Liver (tissue), 10 donors: ENCODE measurements at places on chromosomes 11 and 22. TPM values are rescaled to one million over a fixed set of nuclear protein-coding genes. Genes with fewer than 3 reads are reported as not detected.
A peak's percentile ranks its signal among the peaks of the same experiment; 100 is the strongest.

Gene CCDC116
- 0.05 TPM for polyA plus RNA-seq

Gene FOSL1
- 0.20 TPM for polyA plus RNA-seq

Gene STK33
- polyA plus RNA-seq: 0.09 TPM

Gene BIRC3
- 1.9 TPM for polyA plus RNA-seq

Gene NRXN2
- polyA plus RNA-seq: 2.8 TPM

Gene APLNR
- 4.5 TPM for polyA plus RNA-seq

DNA sequence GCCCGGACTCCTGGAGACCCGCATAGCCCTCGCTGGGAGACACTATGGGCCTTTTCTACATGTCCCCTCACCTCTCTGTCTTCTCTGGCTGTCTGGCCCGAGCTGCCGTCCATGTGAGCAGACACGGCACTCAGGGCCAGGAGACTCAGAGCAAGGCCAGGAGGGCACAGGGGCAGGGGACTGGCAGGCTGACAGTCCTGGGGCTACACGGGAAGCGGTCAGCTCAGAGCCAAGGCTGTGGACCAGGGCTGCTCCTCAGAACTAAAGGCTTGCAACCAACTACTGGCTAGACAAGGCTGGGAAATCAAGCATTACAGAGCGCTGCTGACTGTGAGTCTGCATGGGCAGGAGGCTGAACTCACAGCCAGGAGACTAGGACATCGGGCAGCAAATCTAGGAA, 56.1 kb upstream of the CDON start:
- H3K36me3 ChIP-seq: no peaks in the 10 kb centered on the region
- H3K27ac ChIP-seq: no peak overlapping the region
- DNase-seq: no peak
- no peak overlapping the region for H3K4me3 ChIP-seq
- no peaks in the 10 kb centered on the region for H3K27me3 ChIP-seq

GRCh38 chr11:118497831-118498230, 29.4 kb upstream of the TTC36 start:
- DNase-seq: no peak
- H3K4me1 ChIP-seq: no peaks in the 10 kb centered on the region
- H3K4me3 ChIP-seq: no peak overlapping the region
- peaks cover 19% of the 10 kb centered on the region for H3K36me3 ChIP-seq
- H3K27me3 ChIP-seq: no peaks in the 10 kb centered on the region

DNA sequence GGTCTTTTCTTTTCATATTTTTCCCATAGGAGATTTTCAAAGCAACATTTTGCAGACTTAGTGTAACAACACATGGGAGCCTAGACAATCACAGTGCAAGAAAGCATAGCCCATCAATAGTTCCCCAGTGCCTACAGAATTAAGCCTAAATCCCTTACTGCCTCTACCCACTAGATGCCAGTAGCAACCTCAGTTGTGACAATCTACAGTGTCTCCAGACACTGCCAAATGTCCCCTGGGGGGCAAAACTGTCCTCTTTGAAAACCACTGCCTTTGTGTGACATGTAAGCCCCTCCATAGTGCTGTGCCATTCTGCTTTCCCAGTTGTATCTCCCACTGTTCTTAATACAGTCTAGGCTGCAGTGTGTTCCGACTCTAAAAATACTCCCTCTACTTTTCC, 1329.0 kb downstream of the LRRC4C start:
- peaks cover 3% of the 10 kb centered on the region for H3K27me3 ChIP-seq
- no peak overlapping the region for H3K4me3 ChIP-seq
- no peaks in the 10 kb centered on the region for H3K36me3 ChIP-seq
- DNase-seq: no peak
- no peak overlapping the region for H3K27ac ChIP-seq

- H3K4me1 ChIP-seq: peaks cover 18% of the 10 kb centered on the region
- no peak overlapping the region for H3K4me3 ChIP-seq
- peak overlapping the region; percentile 43 for H3K27ac ChIP-seq
- no peaks in the 10 kb centered on the region for H3K27me3 ChIP-seq
- H3K36me3 ChIP-seq: peaks cover 5% of the 10 kb centered on the region
Measured at GRCh38 chr11:77179048-77179447, 51.0 kb downstream of the MYO7A start.

DNA sequence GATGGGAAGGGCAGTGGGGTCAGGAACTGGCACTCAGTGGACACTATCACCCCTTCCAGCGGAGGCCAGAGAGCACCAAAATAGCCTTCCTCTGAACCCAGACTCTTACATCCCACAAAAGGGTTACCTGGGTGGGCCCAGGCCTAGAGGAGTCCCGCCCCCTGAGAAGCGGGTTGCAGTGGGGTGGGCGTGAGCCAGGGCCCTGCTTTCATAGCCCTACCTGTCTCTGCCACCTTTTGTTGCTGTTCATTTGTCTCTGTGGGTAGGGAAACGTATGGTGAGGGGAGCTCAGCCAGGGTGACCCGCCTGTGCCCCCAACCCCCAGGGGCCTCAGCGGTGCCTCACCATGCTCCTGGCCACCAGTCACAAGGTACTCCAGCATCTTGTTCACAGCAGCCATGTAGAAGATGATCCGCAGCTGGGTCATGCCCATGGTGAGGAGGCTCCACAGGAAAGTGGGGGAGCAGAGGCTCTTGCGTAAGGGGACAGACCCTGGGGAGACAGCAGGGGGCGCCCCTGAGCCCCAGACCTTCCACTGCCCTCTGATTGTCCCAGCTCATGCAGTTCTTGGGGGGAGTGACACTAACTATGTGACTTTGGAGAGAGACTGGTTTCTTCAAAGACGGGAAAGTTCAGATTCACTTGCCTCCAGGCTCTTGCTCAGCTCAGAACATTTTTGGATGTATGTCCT, 24.0 kb downstream of the SLC43A1 start:
- peaks cover 5% of the 10 kb centered on the region for H3K4me1 ChIP-seq
- DNase-seq: peak; percentile 77
- H3K36me3 ChIP-seq: peaks cover 48% of the 10 kb centered on the region
- H3K27ac ChIP-seq: no peak overlapping the region
- H3K4me3 ChIP-seq: no peak overlapping the region

- no peaks in the 10 kb centered on the region for H3K27me3 ChIP-seq
- H3K27ac ChIP-seq: peak overlapping the region; percentile 84
- peaks cover 16% of the 10 kb centered on the region for H3K36me3 ChIP-seq
- DNase-seq: peak; percentile 60
- H3K4me3 ChIP-seq: peak overlapping the region; percentile 72
Measured at GRCh38 chr22:29765905-29766631, 739 bp downstream of the ZMAT5 start.

- no peak overlapping the region for H3K4me3 ChIP-seq
- H3K27me3 ChIP-seq: no peaks in the 10 kb centered on the region
- no peaks in the 10 kb centered on the region for H3K4me1 ChIP-seq
- no peak overlapping the region for H3K27ac ChIP-seq
Measured at GRCh38 chr11:64597671-64598101, 6.7 kb downstream of the SLC22A12 start.

DNA sequence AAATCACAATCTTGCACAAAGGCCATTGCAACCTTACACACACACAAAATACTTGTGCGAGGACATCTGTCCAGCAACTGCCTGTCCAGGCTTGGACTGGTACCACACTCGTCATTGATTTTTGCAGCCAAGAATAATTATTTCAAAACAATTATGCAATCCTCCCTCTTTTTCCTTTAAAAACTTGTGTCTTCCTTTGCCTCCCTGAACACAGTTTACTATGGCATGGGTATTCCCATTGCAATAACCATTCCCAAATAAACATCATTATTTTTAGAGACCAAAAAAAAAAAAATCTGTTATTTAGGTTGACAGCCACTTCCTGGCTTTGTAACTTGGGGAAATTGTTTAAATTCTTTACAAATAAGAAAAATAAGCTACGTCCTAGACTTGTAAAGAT, 54.0 kb downstream of the C11orf91 start:
- no peaks in the 10 kb centered on the region for H3K4me1 ChIP-seq
- H3K36me3 ChIP-seq: no peaks in the 10 kb centered on the region
- no peak overlapping the region for H3K27ac ChIP-seq
- no peak for DNase-seq
- no peak overlapping the region for H3K4me3 ChIP-seq

GRCh38 chr11:55342901-55343300, at the start of gene OR4A16:
TSS of gene OR4A16 (plus strand) at chr11:55343201. CDS start at chr11:55343201, 0 bp downstream.
- no peaks in the 10 kb centered on the region for H3K4me1 ChIP-seq
- DNase-seq: no peak
- H3K27ac ChIP-seq: no peak within 1 kb of the TSS
- no peaks in the 10 kb centered on the region for H3K27me3 ChIP-seq
- H3K36me3 ChIP-seq: no peaks in the 10 kb centered on the region

DNA sequence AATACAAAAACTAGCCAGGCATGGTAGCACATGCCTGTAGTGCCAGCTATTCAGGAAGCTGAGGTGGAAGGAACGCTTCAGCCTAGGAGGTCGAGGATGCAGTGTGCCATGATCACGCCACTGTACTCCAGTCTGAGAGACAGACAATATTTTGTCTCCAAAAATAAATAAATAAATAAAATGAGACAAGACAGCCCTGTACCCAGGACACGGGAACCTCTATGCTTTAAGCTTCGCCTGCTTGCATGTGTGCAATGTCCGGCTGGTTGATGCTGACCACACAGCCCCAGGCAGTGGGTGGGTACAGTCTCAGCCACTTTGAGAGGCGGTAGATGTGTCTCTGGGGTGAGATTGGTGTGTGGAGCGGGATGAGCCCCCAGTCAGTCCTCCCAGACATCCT, 52.0 kb upstream of the MPEG1 start:
- no peak overlapping the region for H3K4me3 ChIP-seq
- no peak overlapping the region for H3K27ac ChIP-seq

- DNase-seq: no peak
- no peak overlapping the region for H3K4me3 ChIP-seq
- H3K27ac ChIP-seq: no peak overlapping the region
- H3K36me3 ChIP-seq: no peaks in the 10 kb centered on the region
Measured at GRCh38 chr11:10975287-10975721, 117.5 kb upstream of the ZBED5 start.

- DNase-seq: no peak
- H3K27ac ChIP-seq: peak overlapping the region; percentile 81
- peaks cover 16% of the 10 kb centered on the region for H3K4me1 ChIP-seq
- H3K36me3 ChIP-seq: no peaks in the 10 kb centered on the region
- H3K4me3 ChIP-seq: peak overlapping the region; percentile 26
Measured at GRCh38 chr11:43987384-43988039, 45.1 kb downstream of the C11orf96 start.

DNA sequence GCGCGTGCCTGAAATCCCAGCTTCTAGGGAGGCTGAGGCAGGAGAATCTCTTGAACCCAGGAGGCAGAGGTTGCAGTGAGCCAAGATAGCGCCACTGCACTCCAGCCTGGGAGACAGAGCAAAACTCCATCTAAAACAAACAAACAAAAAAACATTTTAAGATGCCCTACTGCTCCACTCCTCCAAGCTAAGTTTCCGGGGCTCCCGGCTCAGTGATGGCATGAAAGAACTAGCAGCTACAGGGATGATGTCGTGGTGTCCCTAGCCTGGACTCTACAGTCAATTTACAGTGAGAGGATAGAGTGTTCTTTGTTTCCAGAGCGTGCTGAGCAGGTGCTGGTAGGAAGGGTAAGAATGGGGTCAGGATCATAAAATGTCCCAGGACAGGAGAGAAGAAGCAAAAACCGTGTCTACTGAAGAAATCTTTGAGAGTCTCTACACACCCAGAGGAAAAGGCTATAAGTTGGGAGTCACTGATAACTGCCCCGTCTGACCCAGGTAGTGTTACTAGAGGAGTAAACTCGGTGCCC, 1.2 kb upstream of the ZBTB3 start:
- no peak for DNase-seq
- peaks cover 8% of the 10 kb centered on the region for H3K36me3 ChIP-seq

- no peaks in the 10 kb centered on the region for H3K4me1 ChIP-seq
- H3K27ac ChIP-seq: no peak overlapping the region
- no peak for DNase-seq
- H3K4me3 ChIP-seq: no peak overlapping the region
Measured at GRCh38 chr11:17629113-17629512, 82.1 kb downstream of the OTOG start.

- H3K36me3 ChIP-seq: peaks cover 2% of the 10 kb centered on the region
- H3K4me3 ChIP-seq: no peak overlapping the region
- no peaks in the 10 kb centered on the region for H3K4me1 ChIP-seq
- no peaks in the 10 kb centered on the region for H3K27me3 ChIP-seq
Measured at GRCh38 chr11:108926171-108926840, 261.4 kb downstream of the DDX10 start.
